Astrocyte (in vitro differentiated cells and primary cell): ENCODE measurements at places on chromosomes 12 and 14.

- no peak for DNase-seq
These were observed 183.8 kb downstream of the CALM1 start for GRCh38 chr14:90580377-90581335.

DNA sequence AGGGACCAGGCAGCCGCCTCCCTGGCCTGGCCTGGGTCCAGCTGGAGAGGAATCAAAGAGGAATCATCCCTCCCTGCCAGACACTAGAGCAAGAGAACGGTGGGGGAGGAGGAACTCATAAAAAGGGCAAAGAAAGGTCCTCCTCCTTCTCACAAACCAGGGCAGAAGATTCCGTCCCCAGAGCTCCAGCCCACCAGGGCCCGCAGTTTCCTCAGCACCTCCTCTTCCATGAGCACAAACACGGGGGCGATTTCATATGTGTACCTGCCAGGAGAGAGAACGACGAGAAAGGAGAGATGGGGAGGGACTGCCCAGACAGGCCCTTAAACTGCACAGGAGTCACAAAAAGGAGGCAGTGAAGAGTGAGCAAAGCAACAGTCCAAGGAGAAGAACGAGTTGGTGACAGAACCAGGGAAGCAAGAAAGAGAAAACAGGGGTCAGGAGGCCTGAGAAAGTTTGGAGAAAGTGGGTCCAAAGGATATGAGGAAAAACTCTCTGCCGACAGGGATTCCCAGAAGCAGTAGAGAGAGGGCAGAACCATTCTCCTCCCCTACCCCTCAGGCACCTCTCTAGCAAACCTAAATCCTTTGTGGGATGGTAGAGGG is 8.7 kb upstream of the ZNF740 start:
- no peak for DNase-seq

DNA sequence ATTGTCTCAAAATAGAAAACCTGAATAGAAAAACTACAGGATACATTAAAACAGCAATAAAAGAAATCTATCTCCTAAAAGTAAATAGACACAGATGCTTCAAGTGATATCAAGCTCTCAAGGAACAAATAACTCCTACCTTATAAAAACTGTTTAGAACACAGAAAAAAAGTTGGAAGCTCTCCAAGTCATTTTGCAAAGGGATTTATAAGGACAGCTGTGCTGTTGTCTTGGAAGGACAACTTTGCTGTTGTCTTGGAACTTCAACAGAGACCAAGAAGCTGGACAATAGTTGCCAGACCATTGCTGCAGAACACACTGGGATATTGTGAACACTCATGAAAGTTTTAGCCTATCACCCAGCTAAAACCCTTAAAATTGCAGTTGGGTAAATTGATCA is 780.7 kb downstream of the FLRT2 start:
- no peak for DNase-seq

GRCh38 chr14:58566979-58567378 is 70.8 kb upstream of the DACT1 start:
- no peak for DNase-seq

DNA sequence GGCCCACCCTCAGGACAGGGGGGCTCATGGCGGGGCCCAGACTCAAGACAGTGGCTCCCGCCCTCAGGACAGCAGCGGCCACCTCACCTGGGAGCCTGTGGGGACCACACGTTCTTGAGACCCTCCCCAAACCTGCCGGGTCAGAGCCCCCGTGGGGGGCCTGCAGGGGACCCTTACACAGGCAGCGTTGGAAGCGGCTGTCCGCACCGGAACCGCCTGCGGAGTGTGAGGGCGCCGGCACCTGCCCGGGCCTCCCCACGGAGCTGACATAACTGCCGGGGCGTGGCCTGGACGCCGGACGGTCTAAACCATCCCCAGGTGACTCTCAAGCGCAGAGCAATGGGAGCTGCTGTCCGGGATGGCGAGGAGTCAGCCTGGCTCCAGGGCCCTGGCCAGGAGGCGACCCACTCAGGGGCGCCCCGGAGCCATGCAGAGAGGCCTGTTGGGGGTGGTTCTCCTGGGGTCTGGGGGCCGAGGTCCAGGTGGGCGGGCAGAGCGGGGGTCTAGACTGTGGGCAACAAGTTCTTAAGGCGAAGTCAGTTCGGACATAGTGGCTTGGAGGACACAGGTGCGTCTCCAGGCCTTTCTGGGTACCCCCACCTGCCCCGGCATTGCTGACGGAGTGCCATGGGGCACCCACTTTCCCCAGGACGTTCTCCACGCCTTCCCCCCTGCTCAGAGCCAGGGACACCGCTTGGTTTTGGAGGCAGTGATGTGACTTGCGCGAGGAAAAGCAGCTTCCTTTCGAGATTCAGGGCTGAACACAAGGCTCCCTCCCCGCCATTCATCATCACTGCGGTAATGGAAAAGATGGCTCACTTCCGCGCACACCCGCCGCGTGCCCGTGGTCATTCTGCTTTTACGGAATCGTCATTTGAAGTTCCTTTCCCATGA is 23.2 kb downstream of the GALNT9 start:
- no peak for DNase-seq

GRCh38 chr12:116598311-116599284 is 39.4 kb downstream of the MAP1LC3B2 start:
- DNase-seq = no peak
